Activated T-cell treated with anti-CD3 and anti-CD28 coated beads, Interleukin-2, amount 50 U/mL, for 4 hours (primary cell): ENCODE measurements at places on chromosomes 11 and 22.

DNA sequence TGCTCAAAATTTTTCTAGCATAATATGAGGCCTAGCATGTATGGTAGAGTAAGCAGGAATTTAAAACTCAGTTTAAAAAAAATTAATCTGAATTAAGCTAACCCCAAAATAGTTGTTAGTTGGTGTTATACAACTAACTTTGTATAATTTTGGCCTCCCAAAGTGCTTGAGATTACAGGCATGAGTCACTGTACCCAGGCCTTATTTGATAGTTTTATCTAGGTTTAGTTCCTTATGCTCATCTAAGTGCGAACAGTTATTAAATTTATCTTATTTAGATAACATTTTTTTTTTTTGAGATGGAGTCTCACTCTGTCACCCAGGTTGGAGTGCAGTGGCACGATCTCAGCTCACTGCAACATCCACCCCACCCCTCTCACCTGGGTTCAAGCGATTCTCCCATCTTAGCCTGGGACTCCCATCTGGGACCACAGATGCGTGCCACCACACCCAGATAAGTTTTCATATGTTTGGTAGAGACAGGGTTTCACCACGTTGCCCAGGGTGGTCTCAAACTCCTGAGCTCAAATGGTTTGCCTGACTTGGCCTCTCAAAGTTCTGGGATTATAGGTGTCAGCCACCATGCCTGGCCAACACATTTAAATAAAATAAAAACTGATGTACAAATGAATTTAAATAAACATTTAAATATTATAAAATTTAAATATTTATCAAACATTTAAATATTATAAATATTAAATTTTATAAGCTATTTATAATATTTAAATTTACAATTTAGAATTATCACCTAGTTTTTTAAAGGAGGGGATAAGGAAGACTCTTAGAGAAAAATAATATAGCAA, 7.5 kb downstream of the IL18 start:
- no peak for DNase-seq

DNA sequence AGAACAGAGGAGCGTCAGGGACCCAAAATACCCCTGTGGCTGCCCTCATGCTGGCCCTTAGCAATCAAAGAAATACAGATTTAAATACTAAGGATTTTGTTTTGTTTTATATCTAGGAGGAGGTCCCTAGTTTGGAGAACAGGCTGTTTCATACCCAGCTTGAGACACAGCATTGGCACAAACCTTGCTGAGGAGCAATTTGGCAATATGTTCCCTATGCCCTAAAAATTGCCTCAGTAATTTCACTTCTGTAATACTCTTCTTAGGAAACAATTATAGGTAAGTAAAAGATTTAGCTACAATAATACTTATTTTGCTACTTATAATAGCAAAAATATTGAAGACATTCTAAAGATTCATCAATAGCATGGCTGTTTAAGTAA, 37.0 kb downstream of the TSKU start:
- DNase-seq, result no peak

- DNase-seq, result no peak
Measured at GRCh38 chr11:88301488-88302140, 35.9 kb downstream of the CTSC start.

- DNase-seq, result no peak
Measured at GRCh38 chr22:17063411-17064106, 21.2 kb upstream of the IL17RA start.

DNA sequence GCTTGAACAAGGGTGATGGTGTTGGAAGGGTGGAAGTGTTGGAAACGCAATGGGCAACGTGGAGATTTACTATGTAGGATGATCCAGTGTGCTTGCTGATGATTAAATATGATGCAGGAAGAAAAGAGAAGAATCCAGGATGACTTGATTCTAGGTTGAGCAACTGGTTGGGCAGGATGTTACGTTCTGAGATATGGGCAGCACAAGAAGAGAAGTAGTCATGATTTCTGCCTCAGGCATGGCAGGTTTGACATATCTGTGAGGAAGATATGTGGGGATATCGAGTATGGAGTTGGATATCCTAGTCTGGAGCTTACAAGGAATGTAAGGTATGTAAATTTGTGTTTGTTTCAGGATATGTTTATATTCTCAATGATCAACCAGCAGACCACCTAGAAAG, 1.9 kb downstream of the OR52K1 start:
- no peak for DNase-seq

DNA sequence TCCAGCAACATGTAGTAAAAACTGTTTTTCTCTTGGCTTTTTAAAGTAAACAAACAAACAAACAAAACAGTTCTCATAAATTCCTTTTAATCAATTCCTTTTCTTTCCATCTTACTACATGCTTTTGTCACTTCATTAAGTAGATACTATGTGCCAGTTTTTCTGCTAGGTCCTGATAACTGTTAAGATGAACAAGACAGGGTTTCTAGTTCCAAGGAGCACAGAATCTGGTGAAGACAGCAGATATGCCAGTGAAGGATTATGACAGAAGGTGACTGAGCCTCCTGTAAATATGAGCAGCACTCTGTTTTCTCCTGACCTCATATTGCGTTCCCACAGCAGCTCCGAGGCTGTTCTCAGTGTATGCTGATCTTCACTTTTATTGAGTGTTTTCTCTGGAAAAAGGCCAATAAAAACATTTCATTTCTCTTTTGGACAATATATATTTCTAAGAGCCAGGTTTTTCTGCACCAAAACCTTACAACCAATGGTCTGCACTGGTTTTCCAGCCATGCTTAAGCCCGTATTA, 45.8 kb downstream of the HEPHL1 start:
- DNase-seq, result no peak

GRCh38 chr11:102722821-102723220, 1.9 kb downstream of the MMP8 start:
- DNase-seq, result no peak

GRCh38 chr11:38456371-38456770, 1858.3 kb upstream of the RAG2 start:
- DNase-seq, result no peak

DNA sequence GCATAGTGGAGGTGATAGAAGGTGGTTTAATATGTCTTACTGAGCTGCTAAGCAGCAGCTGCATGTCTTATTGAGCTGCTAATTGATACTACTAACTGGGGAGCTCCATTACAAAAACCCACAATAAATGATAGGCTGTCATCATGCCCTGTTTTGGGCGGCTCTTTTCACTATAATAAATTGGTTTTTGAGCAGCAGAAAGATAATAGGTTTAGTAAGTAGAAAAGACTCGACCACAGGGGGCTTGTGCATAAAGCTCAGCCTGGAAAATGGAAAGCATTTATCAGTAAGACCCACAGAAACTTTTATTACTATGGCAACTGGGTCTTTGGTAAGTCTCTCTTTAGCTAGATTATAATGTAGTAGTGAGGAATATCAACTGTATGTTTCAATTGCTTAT, 117.6 kb downstream of the LDLRAD3 start:
- no peak for DNase-seq

- DNase-seq, result no peak
Measured at GRCh38 chr11:45500451-45500850, 165.0 kb downstream of the CHST1 start.

DNA sequence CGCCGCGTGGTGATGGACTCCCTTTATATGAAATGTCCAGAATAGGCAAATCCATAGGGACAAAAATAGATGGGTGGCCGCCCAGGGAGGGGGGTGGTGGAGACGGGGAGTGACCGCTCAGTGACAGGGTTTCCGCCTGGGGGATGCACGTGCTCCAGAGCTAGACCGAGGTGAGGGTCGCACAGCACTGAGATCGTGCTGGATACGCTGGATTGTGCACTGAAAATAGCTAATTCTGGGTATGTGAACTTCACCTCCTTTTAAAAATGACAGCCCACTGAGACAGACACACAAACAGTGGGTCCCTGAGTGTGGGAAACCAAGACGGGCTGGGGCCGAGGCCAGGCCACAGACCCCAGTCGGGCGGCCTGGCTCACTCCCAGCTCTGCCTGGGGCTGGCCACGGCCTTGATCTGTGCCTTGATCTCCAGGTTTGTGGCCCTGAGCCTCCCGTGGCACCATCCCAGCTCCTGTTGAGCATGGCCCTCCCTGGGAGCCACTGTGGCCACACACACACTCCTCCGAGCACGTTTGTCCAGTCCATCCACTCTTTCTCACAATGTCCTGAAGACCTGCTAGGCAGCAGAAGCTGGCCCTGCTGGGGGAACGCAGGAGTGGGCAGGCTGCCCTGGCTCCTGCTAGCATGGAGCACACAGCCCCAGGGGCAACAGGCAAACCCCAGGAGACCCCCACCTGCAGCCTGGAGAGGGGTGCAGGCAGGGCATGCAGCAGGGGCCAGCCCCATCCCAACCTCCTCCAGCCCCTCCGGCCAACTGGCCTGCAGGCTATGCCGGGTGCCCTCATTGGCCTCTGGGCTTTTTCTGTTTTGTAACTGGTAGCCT, 41.0 kb upstream of the TH start:
- no peak for DNase-seq

DNA sequence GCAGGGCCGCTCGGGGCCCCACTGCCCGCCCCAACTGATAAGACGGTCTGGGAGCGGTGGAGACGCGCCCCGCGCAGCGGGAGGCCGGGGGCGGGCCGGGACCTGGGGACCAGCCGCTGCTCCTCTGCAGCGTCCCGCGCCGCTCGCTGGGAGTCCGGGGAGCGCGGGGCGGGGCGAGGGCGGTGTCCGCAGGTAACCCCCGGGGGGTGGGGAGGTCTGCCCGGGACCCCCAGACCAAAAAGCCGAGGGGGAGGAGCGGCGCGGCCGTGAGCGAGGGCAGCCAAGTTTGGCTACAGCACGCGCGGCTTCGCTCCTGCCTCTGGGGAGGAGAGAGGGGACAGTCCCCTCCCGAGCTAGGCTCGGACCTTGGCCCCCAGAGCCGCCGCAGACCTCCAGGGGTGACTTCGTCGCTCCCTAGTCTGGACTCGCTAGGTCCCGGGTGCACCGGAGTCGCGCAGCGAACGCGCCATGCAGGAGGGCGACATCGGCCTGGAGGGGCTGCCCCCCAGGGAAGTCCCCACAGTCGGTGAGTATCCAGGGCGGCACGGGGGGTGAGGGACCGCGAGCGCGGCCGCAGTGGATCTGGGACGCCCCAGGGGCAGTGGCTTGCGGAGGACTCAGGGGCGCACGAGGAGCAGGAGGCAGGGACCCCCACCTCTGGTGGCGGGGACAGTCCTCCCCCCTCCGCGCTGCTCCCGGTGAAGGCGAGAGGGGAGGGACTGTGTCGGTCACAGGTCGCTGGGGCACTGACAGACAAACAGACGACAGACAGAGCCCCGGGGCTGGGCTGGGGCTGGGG, 92.3 kb upstream of the ANO1 start:
- no peak for DNase-seq

- no peak for DNase-seq
Measured at GRCh38 chr11:1146365-1146764, 11.4 kb upstream of the MUC5AC start.

- DNase-seq, result no peak
Measured at GRCh38 chr22:46350646-46351045, 15.1 kb downstream of the TRMU start.

DNA sequence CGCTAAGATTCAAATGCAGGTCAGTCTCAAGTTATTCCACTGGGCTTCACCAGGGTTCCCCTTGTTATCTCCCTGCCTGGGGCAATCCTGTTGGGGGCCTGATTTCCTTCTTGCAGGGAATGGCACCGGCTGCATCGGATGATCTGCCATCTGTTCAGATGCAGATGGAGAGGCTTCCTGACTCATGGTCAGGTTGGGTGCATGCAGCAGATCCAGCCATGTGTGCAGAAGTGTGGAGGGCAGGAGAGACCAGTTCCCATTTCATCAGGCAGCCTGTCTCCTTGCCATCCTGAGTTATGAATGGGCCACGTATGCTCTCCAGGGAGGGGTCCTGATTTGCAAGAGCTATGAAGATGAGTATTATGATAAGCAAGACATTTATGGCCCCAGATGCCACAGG, 161.2 kb upstream of the PLET1 start:
- no peak for DNase-seq

DNA sequence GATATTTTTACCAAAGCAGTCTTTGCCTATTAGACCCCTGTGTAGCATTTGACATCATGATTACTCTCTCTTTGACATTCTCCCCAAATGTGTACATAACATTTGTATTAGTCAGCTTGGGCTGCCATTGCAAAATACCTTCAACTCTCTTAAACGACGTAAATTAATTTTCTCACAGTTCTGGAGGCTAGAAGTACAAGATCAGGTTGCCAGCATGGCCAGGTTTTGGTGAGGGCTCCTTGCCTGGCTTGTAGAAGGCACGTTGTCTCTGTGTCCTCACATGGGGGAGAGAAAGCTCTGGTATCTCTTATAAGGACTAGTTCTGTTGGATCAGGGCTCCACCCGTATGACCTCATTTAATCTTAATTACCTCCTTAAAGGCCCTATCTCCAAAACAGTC, 12.3 kb upstream of the DLAT start:
- no peak for DNase-seq

DNA sequence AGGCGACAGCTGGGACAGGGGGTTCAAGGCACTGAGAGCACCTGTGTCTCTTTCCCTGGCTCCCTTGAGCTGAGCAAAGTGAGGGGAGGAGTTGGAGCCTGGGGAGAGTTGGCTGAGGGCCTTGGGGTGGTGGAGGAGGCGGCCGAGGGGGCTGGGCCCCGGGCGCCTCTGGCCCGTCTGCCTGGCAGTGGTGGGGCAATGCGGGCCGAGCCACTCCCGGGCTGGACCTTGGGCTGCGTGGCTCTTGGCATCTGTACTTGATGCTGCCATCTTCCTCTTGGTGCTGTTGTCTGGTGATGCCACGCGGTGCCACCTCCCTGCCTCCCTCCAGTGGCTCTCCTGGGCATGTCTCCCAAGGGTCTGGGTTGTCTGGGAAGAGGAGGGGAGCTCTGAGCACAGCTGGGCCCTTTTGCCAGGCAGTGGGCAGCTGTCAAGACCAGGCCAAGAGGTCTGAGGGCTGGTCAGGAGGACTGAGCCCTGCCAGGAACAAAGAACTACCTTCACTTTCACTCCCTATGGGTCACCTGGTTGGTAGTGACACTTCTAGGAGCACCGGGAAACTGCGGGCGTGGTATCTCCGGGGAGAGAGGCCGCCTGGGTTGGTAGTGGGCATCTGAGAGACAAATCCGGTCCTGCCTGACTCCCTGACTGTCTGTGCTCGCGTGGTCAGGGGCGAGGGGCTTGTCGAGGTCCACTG, 1.3 kb downstream of the GRIK4 start:
- DNase-seq, result no peak

- no peak for DNase-seq
Measured at GRCh38 chr11:17291710-17292109, 15.2 kb downstream of the NUCB2 start.

GRCh38 chr11:88411265-88411664, 73.7 kb upstream of the CTSC start:
- DNase-seq, result no peak

- DNase-seq, result no peak
Measured at GRCh38 chr22:49009359-49010063, 818.2 kb downstream of the BRD1 start.

DNA sequence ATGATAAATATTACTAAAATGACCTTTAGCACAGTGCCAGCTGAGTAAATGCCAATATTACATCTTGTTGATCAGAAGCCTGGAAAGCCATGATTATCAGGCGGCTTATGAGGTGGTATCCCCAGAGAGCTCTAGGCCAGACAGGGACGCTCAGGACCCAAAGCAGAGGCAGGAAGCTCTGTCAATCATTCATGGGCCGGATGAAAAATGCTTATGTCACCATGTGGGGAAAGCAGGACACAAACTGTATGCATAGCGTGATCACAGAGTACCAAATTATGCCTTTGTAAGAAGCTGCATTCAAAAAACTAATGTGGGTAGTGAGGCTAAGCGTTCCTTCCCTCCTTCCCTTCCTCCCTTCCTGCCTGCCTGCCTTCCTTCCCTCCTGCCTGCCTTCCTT, 82.6 kb downstream of the TENM4 start:
- DNase-seq, result no peak
